C1 segment of cervical spinal cord (tissue), 14 donors: ENCODE measurements at places on chromosomes 12 and 14.

GRCh38 chr12:105761075-105761474 lies 377.7 kb downstream of the NUAK1 start:
- no peak for DNase-seq

- DNase-seq = no peak
These were observed 126.2 kb upstream of the SOX5 start for GRCh38 chr12:24075650-24076049.

- DNase-seq = peak; percentile 40
These were observed 10.8 kb downstream of the TMEM52B start for GRCh38 chr12:10189653-10190052.

GRCh38 chr12:108582978-108583770 lies 14.7 kb downstream of the TMEM119 start:
- no peak for DNase-seq

DNA sequence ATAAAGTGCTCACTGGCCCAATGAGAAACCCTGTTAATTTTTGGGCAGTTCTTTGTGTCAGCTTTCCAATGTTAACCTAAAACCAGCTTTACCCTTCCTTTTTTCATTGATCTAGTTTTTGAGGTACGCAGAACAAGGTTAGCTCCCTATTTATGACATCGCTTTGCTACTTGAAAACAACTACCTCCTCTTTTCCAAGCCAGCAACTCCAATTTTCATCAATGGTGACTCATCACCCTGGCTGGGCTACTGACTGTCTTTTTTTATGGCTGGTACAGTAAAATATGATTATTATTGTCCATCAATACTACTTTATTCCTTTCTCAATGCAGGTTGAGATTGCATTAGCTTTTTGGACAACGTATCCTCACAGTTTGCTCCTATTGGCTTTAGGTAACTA lies 22.5 kb upstream of the AKAP6 start:
- DNase-seq = no peak

- no peak for DNase-seq
These were observed 28.2 kb downstream of the PTPRQ start for GRCh38 chr12:80472236-80472635.

- DNase-seq = no peak
These were observed 29.8 kb downstream of the CFL2 start for GRCh38 chr14:34684578-34684977.

DNA sequence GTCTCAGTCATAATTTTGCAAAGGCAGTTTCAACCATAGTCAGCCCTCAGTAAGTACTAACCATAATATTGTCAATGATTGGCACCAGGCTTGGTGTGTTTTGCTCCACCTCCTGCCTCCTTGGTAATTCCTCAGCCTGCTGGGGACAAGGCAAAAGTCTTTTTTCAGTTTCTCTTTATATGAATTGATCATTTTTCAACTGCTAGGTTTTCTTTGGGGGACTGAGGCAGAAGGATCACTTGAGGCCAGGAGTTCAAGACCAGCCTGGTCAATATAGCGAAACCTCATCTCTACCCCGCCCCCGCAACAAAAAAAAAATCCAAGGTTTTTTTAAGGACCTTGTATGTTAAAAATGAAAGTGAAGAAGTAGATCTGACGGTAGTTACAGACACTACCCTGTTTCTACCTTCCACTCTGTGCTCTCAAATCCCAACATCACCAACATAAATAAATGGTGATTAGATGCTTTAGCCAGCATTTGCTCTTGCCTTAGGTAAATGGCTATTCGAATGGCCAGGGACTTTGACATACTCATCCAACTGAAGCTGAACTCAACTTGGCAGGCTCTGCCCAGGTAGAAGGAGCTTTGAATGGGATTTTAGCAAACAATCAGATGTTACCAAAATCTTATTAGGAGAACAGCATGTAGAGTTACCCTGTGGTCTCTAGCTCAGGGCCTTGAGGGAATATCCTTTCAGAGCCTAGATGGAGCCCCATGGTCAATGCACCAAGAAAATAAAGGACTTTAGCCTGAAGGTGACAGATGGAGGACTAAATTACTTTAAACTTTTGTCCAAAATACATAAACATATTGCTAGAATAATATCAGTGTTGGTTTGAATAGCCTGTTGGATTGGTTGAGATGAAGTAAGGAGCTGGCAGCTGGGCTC lies 126.9 kb upstream of the AMIGO2 start:
- no peak for DNase-seq

DNA sequence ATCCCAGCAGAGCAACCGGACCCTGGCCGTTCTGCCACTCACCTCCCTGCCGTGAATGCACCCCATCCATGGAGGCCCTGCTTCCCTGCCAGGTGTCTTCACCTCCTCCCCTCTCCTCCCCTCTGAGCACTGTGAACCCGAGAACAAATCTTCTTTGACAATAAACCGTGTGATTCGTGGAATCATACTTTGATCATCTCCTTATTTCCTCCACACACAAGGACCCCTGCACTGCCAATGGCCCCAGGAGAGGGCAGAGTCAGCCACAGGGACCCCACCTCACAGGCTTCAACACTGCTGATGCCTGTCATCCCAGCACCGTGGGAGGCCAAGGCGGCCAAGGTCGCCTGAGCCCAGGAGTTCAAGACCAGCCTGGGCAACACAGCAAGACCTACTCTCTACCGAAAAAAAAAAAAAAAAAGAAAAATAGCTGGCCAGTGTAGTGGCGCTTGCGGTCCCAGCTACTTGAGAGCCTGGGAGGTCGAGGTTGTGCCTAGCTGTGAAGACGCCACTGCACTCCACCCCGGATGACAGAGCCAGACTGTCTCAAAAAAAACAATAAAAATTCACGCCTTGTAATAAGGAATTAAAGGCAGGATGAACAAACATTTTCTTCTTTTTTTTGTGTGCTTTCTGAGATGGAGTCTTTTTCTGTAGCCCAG lies 1.1 kb downstream of the XRCC3 start:
- no peak for DNase-seq

GRCh38 chr12:18676996-18677588 lies 60.7 kb downstream of the PLCZ1 start:
- no peak for DNase-seq

DNA sequence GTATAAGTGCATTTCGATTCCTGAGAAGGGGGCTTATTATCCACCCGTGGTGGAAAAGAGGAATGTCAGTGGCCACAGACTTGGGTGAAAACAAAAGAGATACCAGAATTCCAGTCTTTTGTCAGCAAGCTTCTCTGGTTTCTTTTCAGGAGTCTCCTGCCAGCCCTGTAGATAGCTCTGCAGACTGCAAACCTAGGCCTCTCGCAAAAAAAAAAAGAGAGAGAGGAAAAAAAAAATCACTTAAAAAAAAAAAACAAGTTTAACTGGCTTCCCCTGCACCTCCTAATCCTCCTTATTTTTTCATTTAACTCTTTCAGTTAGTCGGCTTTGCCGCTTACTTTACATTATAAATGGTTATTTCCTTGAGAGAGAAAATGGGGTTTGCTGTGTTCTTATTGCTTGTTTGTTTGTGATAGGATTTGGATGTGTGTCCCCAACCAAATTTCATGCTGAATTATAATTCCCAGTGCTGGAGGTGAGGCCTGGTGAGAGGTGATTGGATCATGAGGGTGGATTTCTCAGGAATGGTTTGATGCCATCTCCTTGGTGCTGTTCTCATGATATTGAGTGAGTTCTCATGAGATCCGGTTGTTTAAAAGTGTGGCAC lies 170.0 kb downstream of the BCL11B start:
- DNase-seq = no peak

DNA sequence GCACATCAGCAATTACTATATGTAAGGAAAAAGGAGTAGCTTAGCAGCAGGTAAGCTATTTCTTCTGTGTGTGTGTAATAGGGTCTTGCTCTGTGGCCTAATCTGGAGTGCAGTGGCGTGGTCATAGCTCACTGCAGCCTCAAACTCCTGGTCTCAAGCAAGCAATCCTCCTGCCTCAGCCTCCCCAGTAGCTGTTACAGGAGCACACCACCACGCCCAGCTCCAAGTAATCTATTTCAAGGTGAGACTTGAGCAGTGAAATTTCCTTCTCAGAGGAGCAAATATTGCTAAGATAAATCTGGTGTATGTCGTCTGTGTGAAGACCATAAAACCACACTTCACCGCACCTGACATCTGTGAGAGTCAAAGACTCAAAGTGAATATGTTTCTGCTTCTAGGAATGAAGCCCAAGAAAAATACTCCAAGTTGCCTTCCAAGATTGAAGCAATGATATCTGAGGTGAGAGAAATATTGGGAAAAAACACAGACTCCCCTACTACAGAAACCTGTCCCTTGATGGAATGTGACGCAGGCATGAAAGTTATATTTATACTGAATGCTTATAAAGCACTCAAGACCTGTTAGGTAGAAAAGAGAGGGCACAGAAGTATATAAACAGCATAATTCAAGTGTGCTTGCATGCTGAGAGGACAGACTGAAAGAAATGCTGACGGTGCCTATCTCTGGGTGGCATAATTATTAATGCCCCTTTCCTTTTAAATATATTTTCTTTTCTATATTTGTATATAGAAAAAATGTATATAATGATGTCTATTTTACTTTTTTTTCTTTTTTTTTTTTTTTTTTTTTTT lies 2.5 kb upstream of the SELPLG start:
- no peak for DNase-seq

DNA sequence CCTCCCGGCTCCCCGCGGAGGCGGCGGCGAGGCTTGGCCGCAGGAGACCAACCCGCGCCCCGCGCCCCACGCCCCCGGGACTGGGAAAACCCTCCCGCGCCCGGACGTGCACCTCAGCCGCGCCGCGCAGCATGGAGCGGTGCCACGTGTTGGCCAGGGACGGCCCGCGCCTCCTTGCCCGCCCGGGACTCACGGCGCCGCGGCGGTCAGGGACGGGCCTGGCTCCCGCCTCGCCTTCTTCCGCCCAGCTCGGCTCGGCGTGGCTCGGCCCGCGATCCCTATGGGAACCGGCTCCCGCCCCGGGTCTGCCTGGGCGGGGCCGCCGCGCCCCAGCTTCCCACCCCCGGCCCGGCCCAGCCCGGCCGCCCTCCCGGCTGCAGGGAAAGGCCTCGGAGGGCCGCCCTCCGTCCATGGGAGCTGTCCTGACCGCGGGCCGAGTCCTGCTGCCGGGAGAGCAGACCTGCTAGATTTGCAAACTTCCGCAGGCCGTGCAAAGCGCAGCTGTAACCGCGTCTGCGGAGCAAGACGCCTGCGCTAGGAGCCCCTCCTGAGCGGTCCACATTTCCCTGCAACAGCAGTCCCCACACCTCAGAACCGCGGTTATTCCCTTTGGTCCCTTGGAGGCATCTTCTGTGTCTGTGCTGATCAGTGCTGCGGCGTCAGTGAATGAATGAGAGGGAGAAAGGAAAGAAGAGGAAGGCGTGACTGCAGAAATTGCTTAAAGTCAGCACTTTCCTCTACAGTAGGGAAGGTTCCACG lies at the start of gene CDKL1:
TSS of gene CDKL1 (minus strand) at position 251 of the 759 bp plus-strand sequence. CDS start 1,013 bp downstream, outside the sequence.
- DNase-seq = peak; percentile 66

- no peak for DNase-seq
These were observed 219.1 kb downstream of the ESR2 start for GRCh38 chr14:64074961-64075612.

DNA sequence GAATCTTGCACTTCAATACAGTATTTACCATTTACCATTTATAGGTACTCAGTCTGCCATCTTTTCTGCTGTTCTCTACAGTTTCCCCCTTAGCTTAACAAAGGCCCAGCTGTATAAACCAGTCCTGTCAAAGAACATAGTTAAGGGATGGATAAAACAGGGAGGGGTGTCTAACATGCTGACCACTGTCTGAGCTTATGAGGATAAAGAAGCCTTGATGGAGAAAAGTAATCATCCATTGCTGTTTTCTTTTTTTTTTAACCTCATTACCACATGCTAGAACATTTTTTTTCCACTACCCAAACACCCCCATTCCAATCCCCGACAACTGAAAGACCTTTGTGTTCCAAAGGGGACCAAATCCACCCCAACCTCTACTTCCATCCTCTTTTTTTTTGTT lies 39.9 kb downstream of the SOX5 start:
- no peak for DNase-seq

GRCh38 chr14:36396798-36397197 lies 76.4 kb upstream of the MBIP start:
- no peak for DNase-seq

GRCh38 chr14:89407856-89408255 lies 9.2 kb downstream of the FOXN3 start:
- no peak for DNase-seq

DNA sequence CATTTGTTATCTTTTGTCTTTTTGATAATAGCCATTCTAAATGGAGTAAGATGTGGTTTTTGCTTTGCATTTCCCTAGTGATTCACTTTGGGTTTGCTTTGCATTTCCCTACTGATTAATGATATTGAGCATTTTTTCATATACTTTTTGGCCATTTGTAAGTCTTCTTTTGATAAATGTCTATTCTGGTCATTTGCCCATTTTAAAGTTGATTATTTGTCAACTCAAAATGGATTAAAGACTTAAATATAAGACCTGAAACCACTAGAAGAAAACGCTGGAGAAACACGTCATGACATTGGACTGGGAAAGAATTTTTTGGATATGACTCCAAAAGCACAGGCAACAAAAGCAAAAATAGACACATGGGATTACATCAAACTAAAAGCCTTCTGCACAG lies 148.0 kb downstream of the APAF1 start:
- DNase-seq = no peak

DNA sequence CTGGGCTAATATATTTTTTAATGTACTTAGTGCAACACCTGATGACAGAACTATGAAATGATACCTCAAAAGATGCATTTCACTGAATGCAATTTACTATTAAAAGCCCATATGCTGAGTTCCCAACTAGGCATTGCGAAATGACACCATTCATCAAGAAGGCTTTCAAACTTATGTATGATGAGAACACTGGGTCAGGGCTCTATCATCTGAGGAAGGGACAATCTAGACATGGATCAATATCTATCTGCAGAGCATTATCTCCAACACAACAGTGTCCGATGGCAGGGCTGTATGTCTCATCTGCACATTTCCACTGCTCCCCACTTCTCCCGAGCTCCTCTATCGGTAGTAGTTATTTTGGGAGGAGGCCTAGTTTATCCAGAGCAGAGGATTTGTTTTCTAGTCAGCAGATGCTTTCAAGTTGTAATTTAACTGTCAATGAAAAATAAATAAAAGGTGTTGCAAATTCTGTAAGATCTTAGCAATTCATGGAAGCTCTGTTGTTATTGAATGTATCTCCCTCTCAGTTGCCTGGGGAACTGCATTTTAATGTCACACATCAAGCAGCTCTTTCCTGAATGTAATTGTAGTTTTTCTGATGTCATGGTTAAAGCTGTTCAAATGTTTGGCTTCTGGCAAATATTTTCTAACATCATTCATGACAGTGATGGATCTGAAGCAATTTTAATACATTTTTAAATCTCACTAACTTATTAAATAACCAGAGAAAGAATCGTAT lies 7.4 kb upstream of the GCH1 start:
- no peak for DNase-seq

- no peak for DNase-seq
These were observed 238.2 kb upstream of the AVPR1A start for GRCh38 chr12:63389211-63389610.

- no peak for DNase-seq
These were observed 303.7 kb upstream of the USP15 start for GRCh38 chr12:61956545-61956944.

DNA sequence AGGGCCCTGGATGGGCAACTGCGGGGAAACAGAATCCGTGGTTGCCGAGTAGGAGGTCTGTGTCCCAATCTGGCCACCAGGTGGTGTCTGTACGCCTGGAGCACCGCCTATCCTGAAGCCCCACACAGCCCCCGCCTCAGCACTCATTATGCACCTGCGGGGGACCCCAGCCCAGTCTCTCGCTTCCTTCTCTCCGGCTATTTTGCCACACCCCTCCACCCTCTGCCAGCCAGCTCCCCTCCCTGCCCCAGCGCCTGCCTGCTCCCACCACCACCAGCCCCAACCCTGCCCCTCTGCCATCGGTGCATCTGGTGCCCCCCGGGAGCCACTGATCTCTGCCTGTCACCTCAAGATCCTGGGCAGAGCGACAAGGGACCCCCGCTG lies 2.2 kb upstream of the NXPH4 start:
- no peak for DNase-seq

GRCh38 chr14:64369201-64369600 lies 19.0 kb upstream of the MTHFD1 start:
- DNase-seq = no peak
